Cerebellum (tissue), 4 donors: ENCODE measurements at places on chromosomes 11 and 22. TPM values are rescaled to one million over a fixed set of nuclear protein-coding genes. Genes with fewer than 3 reads are reported as not detected.

GRCh38 chr11:47248304-47248663 lies 330 bp downstream of the ACP2 start:
- peak; percentile 40 for DNase-seq

DNA sequence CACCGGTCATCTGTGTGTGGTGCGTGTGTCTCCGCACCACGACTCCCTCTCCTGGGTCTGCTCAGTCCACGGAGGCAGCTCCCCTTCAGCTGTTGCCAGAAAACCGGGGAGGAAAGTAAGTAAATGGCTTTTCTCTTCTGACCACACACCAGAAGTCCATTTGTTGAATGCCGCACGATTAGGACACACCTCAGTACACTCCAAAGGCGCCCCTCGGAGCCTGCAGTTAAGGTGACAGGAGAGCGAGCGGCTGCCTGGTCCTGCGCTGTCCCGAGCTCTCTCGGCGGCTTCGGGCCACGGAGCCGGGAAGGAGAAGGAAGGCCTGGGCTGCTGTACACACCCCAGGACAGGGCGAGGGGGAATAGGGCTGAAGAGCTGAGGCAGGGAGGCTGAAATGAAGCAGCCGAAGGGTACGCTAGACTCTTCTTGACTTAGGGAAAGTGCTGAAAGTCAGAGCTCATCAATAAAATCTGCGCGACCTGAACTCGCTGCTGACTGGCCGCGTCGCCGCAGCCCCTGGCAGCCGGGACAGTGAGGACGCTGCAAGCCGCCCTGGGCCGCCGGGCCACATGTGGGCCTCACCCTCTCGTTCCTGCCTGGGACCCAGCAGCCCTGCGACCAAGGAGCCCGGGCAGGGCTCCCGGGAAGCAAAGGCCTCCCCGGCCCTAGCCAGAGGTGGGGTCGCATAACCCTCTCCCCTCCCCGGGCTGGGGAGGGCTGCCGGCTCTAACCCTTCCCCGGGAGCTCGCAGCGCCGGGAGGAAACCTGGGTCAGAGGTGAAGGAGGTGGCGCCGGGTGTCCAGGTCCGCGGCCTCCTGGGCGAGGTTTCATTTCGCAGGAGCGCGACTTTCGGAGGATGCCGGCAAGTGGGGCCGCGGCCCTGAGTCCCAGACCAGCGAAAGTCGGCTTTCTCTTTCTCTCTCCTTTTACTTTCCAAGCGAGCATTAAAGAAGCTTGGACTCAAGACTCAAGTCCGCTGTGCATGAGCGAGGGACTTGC lies 1.6 kb upstream of the PAX6 start:
- no peak for DNase-seq

DNA sequence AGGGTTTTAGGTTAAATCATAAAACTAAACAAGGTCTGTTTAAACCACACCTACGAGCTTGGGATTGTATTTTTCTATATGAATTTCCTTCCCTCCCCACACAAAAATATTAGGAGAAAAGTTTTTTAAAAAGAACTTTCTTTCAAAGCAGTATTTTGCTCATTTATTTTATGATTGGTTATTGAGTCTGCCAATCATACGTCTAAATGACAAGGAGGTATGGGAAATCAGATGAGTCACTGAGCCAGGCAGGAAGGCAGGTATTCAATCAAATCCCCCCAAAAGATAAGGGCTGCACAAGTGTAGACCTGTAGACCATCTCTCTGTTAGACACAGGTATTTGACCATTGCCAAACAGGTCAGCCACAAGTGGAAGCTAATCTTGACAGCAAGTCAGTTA lies 440.1 kb upstream of the CCDC90B start:
- no peak for DNase-seq

GRCh38 chr11:130029137-130029536 lies 26.5 kb upstream of the PRDM10 start:
- no peak for DNase-seq

Gene RIMBP3C
- total RNA-seq = 0.64 TPM

GRCh38 chr22:20428496-20429253 lies 8.9 kb downstream of the SCARF2 start:
- no peak for DNase-seq

Gene TNNT3
- total RNA-seq = 0.64 TPM

- DNase-seq = no peak
Measured at GRCh38 chr11:9099617-9100016, 8.2 kb upstream of the SCUBE2 start.

DNA sequence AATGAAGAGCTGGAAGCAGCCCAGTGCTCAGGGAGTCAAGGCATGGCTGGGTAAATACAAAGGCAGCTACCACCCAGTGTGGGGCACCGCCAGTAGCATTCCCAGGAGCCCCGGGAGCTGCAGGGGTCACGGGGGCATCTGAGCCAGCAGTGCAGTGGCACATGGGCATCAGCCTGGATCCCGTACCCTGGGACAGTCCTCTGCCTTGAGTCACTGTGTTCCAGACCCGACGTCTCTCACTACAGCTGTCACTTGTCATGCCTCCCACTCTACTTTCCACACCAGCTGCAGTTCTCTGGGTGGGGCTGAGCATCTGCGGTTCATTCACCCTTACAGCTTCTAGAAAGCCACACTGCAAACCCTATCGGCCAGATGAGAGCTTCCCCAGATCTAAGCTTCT lies 29.6 kb downstream of the DHCR7 start:
- DNase-seq = no peak

DNA sequence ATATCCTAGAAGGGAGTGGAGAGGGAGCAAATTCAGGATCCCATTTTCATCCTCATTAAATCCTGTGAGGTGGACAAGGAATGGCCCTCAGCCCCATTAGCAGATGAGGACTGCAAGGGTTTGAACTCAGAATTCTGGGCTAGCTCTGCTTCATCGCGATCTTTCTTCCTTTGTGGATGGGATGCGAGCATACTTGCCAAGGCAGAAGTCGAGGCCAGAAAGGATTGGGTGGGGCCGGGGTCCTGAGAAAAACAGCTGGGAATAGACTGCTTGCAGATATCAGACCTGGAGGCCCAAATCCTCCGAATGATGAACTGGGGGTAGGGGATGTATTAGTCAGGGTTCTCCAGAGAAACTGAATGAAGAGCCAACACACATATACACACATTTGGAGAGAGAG lies 179.0 kb downstream of the CHST1 start:
- DNase-seq = no peak

- DNase-seq = no peak
Measured at GRCh38 chr11:76888989-76889388, 28.3 kb downstream of the ACER3 start.

- peak; percentile 89 for DNase-seq
Measured at GRCh38 chr11:33949252-33949913, 57.5 kb upstream of the LMO2 start.

Gene POU2AF1
- total RNA-seq = 0.36 TPM

DNA sequence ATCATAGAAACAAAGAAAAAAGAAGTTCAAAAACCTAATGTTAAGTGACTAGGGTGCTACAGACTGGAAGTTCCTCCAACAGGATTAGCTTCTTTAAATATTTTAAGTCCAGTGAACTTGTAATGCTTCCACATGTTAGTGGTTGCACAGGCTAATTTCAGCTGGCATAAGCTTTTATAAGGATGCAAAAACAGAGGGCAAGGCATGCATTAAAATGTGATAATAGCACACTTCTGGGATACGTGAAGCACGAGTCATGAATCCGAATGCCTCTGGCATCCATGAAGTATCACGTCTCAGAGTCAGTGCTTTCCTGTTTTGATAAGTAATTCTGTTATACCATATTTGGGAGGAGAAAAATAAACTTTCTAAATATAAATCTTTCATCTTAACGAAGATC lies 106.8 kb downstream of the DCDC1 start:
- no peak for DNase-seq

- DNase-seq = no peak
Measured at GRCh38 chr22:27993774-27994350, 74.8 kb upstream of the PITPNB start.

DNA sequence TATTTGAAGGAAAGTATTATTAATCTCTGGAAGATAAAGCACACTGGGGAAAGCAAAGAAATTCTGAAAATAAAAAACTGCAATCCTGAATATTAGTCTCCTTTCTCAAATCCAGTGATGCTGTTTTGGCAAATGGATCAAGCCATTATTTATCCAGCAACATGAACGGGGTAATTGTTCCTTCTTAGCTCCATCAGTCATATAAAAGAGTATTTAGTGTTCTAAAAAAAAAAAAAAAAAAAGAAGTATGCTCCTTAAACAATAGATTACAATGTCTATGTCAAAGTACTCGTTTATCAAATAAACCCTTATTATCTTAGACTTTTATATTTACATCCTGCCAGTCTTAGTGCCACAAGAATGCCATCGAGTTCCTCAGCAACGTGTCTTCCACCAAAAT lies 1.3 kb downstream of the RDX start:
- no peak for DNase-seq

GRCh38 chr22:31566484-31566883 lies 70.1 kb downstream of the SFI1 start:
- DNase-seq = no peak

Gene TSSC4
- 17.2 TPM for total RNA-seq

DNA sequence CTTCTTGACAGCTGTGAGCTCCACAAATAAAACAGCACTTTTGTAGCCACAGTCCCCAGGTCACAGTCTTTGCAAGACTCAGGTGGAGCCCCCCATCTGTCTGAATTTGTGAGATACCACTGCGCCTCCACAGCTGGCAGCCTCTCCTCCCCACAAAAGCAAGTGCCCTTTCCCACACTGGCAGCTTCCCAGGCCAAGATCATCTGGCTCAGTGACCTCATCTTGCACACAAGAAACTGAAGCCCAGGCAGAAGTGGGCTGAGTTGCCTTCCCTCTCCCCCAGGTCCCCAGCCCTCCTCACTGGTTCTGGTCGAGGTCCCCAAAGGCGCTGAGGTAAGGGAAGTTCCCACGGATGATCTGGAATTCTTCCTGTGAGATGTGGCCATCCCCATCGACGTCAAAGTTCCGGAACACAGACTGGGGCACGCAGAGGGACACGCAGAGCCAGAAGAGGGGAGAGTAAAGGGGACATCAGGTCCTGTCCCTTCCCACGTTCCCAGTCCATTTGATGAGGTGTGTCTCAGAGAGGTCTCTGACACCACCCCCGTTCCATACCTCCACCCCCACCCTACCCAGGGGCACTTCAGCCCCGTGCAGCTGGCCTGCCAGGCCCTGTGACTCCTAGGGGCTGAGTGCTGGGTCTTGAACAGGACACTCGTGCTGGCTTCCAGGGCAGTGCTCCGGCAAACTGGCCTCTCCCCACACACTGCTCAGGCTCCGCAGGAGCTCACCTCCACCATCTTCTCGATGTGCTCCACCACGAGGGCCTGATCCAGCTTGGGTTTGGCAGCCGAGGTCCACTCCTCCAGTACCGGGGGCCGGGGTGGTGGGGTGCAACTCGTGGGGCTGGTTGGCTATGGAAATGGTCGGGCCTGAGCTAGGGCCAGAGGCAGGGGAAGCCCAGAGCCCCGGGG lies 8.9 kb downstream of the RASGRP2 start:
- no peak for DNase-seq

Gene DUSP8
- 6.7 TPM for total RNA-seq

Gene SLC22A6
- 7.2 TPM for total RNA-seq

- DNase-seq = no peak
Measured at GRCh38 chr11:133222425-133223330, 309.6 kb downstream of the OPCML start.

DNA sequence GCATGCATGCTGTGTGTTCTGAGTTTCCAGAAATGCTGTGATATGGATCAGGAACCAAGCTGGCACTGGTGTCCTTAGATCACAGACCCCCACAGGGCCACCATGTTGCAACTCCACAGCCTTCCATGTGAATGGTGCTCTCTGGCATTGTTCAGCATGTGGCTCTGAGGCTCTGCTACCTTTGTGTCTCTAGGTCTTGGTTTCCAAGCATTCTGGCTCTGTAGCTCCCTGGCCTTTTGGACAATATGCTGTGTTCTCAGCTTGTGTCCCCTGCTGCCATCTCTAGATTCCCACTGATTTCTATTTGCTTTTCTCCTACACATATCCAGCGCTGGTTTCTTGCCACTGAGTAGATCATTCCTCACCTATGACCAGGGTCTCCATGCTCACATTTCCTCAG lies 3.9 kb downstream of the SPTBN2 start:
- DNase-seq = peak; percentile 77

Gene OR2AG2
- 2.3 TPM for total RNA-seq

Gene SMIM35
- total RNA-seq = not detected
